Smooth muscle cell of the brain vasculature (primary cell): ENCODE measurements at places on chromosomes 2 and 18.

- DNase-seq, result no peak
Measured at GRCh38 chr2:71856773-71857525, 290.7 kb downstream of the CYP26B1 start.

DNA sequence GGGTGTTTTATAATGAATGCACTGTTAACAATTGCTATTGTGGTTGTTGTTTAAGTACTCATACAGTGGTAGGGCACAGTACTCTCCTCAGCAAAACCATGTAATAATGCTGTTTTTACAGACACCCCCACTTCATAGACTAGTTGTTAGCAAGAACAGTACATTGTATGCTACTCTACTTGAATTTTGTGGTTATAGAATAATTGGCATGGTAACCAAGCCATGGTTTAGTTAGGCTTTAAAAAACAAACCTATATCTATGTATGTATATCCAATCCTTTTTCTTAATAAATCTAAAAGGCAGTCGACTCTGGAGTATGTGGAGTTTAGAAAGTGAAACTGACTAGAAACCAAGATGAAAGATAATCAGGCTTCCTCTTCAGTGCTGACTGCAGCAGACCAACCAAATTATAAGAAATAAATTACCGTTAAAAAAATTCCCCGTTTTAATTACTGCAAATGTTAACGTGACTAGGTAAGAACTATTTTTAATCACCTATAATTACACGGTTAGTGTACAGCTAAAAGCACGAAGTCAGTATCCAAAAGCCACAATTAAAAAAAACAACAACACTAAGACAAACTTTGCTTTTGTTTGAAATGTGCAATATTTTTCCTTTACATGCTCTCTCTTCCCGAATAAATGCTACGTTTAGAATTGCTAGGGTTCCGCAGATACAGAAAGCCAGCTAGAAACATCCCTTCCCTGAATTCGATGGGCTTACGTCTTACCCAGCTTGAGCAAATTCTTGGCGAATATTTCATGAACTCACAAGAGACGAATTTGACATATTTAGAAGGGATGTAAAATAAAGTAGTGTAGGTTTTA, 113.3 kb upstream of the SERTAD2 start:
- no peak for DNase-seq

DNA sequence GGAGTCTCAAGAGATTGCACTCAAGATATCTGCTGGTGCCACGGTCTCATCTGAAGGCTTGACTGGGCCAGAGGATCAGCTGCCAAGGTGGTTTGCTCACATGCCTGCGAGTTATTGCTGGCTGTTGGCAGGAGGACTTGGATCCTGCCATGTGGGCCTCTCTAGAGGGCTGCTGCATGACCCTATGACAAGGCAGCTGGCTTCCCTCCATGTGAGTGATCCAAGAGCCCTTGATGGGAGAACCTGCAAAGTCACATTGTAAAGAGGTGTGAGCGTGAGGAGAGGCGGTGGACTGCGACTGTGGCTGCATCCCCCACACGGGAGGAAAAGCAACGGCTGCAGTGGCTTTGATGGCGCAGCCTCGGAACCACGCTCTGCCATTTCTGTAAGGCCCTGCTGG, 4.0 kb upstream of the ALLC start:
- DNase-seq, result no peak

DNA sequence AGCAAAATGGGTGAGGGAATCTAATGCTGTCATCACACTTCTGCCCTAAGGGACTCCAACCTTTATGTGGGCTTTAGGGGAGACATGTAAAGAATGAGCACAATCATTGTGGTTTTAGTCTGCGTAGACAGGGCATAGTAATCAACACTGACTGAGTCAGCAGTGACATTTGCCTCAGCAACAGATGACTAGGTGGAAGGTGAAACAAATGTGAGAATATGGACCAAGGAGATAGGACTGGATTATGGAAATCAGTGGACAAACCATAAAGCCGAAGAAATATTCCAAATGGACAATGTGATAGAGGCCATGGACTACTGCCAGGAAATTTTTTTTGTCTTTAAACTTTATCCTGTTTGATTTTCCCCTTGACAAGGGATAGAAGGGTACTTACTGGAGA, 83.9 kb downstream of the PDK1 start:
- DNase-seq, result no peak

DNA sequence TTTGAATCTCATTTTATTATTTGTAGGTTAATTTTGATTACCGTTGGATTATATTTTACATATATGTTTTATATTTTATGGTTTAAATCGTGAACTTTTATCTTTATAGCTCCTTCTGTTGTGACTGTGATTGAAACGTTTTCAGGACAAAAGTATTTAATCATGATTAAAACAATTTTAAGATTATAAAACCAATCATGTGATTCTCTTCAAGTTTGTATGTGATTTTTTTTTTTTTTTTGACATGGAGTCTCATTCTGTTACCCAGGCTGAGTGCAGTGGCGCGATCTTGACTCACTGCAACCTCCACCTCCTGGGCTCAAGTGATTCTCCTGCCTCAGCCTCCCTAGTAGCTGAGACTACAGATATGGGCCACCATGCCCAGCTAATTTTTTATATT, 7.2 kb upstream of the RASGRP3 start:
- DNase-seq, result no peak

GRCh38 chr2:227025510-227025909, 138.5 kb downstream of the COL4A4 start:
- no peak for DNase-seq

DNA sequence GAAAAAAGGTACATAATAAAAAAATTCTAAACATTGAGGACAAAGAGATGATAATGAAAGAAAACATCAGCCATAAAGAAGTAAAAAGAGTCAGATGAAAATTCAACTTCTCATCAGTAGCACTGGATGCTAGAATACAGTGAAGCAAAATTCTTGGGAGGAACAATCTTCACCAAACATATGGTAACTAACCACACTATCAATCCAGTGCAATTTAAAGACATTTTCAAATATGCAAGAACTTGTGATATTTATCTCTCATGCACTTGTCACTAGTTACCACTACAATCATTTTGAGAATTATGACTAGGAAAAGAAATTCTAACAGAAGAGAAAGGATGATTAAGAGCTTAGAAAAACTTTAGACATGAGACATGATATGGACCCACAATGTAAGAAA, 127.4 kb downstream of the RTTN start:
- no peak for DNase-seq
